ENCODE measurements at places on chromosomes 16 and 17.
A peak's percentile ranks its signal among the peaks of the same experiment; 100 is the strongest.

GRCh38 chr17:164303-165235 lies 16.9 kb downstream of the DOC2B start:
- peak; percentile 35 for DNase-seq

- DNase-seq: no peak
Observed at GRCh38 chr17:29857823-29858222, 72.2 kb downstream of the SSH2 start.

DNA sequence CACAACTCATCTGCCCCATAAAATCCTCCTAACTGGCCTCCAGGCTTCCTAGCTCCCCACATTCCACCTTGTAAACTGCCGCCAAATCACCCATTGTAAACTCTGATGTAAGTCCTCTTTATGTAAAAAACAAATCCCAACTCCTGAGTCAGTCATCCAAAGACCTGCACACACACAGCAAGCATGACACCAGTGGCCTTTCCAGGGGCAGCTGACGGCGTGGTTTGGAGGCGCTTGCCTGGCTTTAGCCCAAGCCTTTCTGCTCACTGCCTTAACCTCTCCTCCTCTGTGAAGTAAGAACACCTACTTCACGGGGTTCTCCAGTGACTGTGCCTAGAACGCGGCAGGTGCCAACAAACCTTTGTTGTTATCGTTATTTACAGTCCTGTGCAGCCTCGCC lies 14.0 kb downstream of the UBE2O start:
- DNase-seq: no peak

DNA sequence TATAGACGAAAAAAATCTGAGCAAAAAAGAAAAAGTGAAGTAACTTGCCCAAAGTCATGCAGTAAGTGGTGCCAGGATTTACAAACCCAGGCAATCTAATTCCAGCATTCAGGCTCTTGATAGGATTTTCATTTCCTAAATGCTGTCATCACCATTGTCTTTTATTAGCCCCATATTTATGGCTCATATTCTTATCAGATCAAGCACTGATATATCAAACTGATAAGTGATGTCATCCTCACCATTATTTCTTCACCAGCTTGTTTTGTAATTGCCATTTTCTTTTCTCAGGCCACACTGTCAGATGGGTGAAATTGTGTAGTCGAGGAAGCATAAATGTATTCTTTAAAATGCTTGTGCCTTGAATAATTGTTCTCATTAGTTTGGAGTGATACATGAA lies 1.3 kb downstream of the RAD51C start:
- DNase-seq: no peak

DNA sequence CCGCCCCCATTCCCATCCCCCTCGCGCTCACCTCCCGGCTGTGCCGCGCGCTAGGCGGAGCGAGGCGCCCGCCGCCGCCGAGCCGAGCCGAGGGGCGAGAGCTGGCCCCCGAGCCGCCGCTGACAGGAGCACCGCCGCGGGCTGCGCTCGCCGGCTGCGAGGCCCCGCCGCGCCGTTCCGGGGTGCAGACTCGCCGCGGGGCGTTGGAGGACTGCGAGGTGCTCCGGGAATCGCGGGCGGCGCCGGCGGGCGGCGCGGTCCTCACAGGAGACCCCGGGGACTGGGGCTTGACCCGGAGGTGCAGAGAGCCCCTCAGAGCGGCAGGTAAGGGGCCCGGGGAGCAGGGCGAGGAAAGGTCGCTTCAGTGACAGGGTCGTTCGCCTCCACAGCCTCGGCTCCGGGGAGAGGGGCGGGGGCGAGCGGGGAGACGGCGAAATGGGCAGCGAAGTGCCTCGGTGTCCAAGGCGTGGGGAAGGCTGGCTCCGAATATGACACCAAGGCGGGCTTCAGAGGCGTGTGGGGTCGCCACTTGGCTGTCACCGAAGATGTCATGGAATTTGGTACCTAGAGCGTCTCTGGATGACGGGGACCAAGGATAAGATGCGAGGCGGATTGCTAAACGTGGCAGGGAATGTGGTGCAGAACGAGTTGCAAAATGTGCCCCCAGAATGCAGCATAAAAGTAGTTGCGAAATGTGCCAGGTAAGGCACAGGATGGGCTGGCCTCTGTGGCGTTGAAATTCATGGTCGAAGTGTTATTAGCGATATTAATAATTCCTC lies 580 bp downstream of the TANC2 start:
- peak; percentile 82 for DNase-seq

- DNase-seq: no peak
Observed at GRCh38 chr16:22098405-22099255, 6.3 kb downstream of the VWA3A start.

DNA sequence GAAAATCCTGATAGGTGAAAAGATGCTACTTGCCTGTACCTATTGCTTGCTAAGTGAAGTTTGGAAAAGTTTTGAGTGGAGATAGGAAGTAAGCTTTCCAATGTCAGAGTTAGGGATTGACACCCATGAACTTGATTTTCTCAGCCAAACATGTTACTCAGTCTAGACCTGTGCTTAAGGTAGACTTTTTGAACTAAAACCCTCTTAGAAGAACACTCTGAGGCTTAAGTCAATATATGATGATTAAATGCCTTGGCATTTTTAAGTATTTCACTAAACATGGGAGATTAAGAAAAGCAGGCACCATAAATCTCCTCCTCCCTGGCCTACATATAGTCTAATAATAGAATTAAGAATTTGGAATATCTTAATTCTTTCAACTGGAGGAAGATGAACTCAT lies 785.6 kb upstream of the SOX9 start:
- no peak for DNase-seq

GRCh38 chr16:57031156-57031555 lies 41.8 kb downstream of the NLRC5 start:
- no peak for DNase-seq

GRCh38 chr16:86581458-86581857 lies 3.1 kb downstream of the FOXL1 start:
- no peak for DNase-seq

DNA sequence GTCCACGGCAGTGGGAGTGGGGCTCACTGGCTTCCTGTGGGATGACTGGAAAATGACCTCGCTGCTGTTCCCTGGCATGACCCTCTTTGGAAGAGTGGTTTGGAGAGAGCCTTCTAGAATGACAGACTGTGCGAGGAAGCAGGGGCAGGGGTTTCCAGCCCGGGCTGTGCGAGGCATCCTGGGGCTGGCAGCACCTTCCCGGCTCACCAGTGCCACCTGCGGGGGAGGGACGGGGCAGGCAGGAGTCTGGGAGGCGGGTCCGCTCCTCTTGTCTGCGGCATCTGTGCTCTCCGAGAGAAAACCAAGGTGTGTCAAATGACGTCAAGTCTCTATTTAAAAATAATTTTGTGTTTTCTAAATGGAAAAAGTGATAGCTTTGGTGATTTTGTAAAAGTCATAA lies 7.8 kb upstream of the RNF213 start:
- DNase-seq: peak; percentile 84

- DNase-seq: no peak
Observed at GRCh38 chr17:77420804-77421629, 280.2 kb downstream of the SEC14L1 start.

- DNase-seq: no peak
Observed at GRCh38 chr16:55687802-55688201, 32.0 kb downstream of the SLC6A2 start.

DNA sequence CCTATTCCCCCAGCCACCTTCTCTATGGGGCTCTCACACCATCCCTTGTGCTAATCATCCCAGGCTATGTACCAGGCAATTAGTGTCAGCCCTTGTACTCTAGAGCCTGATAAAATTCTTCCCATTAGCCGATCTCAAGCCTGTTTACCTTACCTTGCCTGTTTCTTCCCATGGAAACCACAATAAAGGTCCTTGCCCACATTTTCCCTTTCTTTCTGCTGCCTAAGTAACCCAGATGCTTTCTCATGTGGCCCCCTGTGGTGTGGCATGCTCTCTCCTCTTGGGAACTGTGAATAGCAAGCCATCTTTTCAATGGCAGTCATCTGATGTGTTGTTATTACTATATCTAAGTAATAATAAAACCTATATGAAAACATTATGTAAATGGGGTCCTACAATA lies 265.8 kb upstream of the ELAC2 start:
- no peak for DNase-seq

DNA sequence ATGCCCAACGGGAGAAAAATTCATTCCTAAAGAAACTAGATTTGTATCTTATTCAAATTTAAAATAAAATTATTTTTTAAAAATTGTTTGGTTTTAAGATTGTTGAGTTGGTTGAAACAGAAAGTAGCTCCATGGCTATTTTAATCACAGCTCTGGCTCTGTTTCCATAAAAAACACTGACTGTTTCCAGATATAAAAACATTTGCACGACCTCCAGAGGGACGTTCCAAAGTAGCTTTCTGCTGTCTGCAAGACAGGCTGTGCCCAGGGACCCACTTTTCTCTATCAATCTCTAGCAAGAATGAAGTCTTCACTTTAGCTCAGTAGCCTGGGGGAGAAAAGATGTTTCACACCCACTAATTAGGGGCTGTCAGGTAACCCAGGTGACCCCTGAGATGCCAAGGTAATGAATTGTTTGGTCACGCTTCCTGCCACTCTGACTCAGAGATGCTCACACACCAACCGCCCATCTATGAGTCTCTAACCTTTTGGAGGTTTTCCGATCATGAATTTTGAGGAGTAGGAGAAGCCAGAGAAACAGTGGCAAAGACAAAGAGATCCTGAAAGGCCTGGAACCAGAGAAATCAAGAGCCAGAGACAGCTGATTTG lies 220.1 kb upstream of the SOX9 start:
- DNase-seq: no peak

DNA sequence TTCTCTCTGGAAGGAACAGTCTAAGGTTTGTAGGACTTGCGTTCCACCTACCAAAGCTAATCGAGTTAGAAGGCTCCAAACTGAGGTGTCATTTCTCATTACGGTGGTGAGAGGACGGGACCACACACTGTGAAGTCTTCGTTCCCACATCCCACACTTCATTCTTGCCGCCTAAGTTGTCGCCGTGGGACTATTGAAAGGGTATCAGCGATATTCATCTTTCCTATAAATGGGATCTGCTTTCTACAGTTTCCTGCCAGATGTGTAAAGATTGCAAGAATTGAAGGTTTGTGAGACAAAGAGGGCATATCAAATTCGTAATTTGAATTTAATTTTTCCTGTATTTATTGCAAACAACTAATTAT lies 608 bp upstream of the TRIM37 start:
- DNase-seq: no peak

- no peak for DNase-seq
Observed at GRCh38 chr16:69199382-69199781, 12.4 kb downstream of the SNTB2 start.

Data from left colon (tissue), 2 donors.